ENCODE measurements at places on chromosomes 2 and 18.

GRCh38 chr2:45905632-45905958, 254.1 kb downstream of the PRKCE start:
- no peak for DNase-seq

GRCh38 chr2:69604836-69605235, 38.7 kb downstream of the AAK1 start:
- no peak for DNase-seq

DNA sequence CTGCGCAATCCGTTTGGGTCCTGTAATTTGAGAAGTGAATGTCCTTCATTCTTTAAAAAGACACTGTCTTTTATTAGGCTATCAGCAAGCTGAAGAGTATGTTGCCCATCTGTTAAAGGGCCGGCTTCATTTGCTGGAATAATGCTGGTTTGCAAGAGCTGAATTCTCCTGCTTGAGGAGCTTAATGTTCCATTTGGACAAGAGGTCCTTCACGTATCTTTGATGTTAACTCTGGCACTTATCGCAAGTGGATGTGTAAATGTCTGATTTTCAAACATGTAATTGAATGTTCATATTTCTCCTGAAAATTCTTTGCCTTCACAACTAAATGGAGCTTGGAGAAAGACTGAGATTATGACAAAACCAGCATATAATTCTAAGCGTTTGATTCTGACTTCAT, 280.8 kb upstream of the NRP2 start:
- DNase-seq = no peak

GRCh38 chr2:191014653-191015020, 666 bp upstream of the STAT1 start:
- no peak for DNase-seq

DNA sequence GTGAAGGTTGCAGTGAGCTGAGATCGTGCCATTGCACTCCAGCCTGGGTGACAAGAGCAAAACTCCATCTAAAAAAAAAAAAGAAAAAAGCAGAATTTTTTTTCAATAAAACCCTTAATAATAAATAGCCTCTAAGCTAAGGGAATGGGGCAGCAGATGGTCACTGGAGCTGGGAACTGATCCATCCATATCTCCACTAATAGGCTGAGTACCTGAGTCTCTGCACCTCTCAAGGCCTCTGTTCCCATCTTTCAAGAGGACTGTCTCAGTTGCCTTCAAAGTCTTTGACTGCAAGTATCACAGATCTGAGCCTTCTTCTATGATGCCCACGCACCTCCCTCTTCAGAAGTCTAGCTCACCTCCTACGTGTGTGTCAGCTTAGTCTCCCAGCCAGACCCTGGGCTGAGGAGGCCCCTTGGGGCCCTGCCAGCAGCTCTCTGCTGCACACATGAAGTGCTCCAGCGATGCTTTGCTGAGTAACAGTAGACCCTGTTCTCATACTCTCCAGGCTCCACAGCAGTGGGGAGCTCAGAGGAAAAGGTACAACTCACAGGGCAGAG, 32.9 kb downstream of the ST8SIA5 start:
- DNase-seq = no peak

DNA sequence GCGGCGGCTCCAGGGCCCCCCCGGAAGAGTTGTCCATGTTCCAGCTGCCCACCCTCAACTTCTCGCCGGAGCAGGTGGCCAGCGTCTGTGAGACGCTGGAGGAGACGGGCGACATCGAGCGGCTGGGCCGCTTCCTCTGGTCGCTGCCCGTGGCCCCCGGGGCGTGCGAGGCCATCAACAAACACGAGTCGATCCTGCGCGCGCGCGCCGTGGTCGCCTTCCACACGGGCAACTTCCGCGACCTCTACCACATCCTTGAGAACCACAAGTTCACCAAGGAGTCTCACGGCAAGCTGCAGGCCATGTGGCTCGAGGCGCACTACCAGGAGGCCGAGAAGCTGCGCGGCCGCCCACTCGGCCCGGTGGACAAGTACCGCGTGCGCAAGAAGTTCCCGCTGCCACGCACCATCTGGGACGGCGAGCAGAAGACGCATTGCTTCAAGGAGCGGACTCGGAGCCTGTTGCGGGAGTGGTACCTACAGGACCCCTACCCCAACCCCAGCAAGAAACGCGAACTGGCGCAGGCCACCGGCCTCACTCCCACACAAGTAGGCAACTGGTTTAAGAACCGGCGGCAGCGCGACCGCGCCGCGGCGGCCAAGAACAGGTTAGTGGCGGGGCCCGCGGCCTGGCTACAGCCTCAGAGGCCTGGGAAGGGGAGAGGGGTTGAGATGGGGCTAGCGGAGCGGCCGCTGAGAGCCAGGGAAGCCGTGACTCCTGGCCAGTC, 965 bp downstream of the SIX3 start:
- DNase-seq = no peak

- DNase-seq = peak; percentile 24
These were observed 7.9 kb upstream of the CFAP36 start for GRCh38 chr2:55511508-55512124.

DNA sequence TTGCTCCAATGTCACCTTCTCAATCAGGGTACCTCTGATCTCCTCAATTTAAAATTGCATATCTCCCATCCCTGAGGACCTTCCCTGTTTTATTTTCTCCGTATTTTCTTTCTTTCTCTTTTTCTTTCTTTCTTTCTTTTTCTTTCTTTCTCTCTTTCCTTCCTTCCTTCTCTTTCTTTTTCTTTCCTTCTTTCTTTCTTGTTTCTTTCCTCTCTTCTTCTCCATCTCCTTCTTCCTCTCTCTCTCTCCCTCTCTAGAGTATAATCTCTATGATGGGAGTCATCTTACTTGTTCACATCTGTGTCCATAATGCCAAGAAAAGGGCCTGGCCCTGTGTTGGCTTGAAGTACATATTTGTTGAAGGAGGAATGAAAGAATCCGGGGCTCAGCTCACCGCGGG, 21.3 kb upstream of the SIX2 start:
- no peak for DNase-seq

Data from femur (tissue), 1 donor.